ENCODE measurements at places on chromosomes 7 and 10.

DNA sequence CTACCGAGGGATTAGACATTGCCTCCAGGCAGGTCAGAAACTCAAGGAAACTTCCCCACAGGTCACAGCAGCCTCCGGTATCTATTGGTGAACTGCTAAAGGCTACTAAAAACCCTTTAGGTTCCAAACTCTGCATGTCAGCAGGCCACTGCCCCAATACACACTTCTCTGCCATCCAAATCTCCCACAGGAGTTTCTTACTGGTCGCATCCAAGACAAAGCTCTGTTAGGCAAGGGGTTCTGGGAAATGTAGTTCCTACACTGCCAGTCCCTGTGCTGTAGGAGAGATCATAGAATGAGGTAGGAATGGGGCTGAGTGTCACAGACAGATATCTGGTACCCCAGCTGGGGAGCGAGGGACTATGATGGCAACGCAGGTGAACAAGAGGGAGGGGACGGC lies 757.0 kb upstream of the C7orf33 start:
- DNase-seq, result no peak

- no peak for DNase-seq
Measured at GRCh38 chr7:27912751-27913150, 172.8 kb downstream of the TAX1BP1 start.

DNA sequence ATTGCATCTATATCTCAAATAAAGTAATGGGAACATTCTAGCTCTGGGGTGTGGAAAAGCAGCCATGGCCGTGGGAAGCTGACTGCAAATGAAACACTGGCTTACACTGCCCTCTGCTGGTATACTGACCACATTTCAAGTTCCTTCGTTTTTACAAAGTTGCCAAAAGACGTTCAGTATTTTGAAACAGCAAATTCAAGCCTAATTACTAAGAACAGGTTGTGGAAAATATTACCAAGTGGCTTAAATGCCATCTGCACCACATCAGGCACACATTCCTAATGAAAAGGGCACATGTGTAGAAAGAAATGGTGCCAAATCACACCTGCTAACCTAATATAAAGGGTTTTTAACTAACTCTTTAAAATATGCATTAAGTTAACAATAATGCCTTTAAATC lies 83.9 kb downstream of the JAZF1 start:
- DNase-seq, result no peak

DNA sequence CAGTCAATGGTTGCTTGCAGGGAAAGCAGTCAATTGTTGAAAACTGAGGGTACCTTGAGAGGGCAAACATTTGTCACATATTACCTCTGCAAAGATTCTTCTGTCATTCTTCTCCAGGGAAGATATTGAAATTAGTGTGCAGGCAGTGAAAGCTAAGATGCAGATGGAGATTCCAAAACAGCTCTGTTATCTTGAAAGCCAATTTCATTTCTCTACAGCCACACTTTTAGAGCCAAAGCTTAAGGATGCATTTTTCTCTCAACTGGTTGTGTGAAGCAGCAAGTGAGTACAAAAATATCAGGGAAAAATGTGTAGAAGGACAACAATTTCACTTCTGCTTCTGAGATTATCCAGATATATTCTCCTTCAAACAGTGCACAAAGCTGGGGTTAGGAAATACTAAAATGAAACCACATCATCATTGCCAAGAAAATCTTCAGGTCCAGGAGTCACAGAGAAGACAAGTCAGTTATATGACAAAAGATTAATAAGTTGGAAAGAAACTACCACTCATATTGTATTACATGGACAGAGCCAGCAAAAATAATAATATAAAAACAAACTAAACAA lies 16.3 kb downstream of the SGMS1 start:
- no peak for DNase-seq

- DNase-seq, result no peak
Measured at GRCh38 chr10:103224133-103224532, 21.6 kb upstream of the RPEL1 start.

DNA sequence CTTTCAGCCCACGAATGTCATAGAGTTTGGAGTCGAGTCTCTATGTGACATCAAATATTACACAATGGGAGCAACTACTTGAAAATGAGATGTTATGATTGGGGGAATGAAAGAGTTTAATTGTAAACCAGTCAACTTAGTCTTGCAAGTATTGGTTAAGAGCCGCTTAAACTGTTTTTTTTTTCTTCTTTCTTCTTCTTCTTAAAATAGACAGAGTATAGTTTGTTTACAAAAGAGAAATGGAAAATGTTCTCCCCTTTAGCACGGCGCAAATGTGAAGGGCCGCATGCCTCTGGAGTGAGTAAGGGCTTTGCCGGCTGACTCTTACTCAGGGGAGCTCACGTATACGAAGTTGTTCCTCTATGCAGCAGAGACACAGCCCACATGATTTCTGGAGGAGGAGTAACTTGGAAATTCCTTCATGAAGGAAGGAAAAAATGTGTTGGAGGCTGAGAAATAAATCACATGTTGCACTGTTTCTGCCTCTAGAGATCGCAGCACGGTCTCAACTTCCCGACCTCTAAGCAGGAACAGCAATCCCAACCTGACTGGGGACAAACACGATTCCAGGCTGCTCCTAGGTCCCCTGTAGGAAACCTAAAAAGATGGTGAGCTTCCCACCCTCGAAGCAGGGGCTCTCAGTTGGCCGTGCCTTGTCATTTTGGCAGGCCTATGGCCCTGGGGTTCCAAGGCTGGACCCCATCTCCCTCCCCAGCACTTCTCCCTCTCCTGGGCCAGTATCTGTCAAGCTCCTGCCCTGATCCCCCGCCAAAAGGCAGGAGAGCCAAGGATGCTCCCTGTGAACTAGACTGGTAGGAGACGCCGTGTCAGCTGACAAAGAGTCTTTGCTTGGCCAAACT lies 44.8 kb downstream of the MYOF start:
- no peak for DNase-seq

GRCh38 chr7:2870471-2870931 lies 26.4 kb upstream of the GNA12 start:
- no peak for DNase-seq

DNA sequence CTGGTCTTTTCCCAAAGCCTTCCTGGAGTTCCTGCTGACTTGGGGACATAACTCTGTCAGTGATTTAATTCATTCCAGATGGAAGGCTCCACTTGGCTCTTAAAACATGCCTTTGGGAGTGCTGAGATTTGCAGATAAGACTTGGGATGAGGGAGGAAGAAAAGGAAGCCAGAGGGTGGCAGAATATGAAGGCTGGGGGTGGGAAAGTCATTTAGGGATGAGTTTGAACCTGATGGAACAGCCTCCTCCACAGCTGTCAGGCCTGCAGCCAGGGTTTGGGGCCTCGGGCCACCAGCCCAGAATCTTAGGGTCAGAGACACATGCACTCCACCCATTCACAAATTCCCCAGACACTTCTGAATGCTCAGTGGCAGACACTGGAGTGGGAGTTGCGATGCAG lies 28.4 kb upstream of the EIF5AL1 start:
- DNase-seq, result no peak

GRCh38 chr10:43782814-43783213 lies 134.1 kb upstream of the ZNF32 start:
- DNase-seq, result no peak

- no peak for DNase-seq
Measured at GRCh38 chr7:44068054-44068453, 2.7 kb upstream of the PGAM2 start.

GRCh38 chr7:155280446-155281397 lies 17.0 kb upstream of the INSIG1 start:
- DNase-seq, result no peak

GRCh38 chr10:97140049-97140846 lies 45.5 kb downstream of the SLIT1 start:
- DNase-seq, result no peak

DNA sequence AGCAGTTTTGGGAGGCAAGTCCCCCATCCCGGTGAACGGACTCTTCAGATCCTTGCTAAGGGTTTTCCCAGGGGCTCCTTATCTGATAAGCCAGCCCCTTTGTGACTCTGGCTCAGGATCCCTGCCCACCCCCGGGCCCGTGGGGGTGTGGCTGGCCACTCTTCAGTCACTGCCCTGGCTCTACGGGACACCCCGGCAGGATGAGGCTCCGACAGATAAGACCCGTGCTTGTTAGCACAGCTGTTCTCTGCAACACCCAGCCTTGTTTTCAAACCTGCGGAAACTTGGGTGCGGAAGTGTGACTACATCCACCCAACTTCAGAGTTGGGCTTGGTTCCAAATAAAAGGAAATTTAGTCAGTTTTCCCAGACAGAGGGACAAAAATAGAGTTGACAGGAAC lies 66.7 kb upstream of the PODXL start:
- no peak for DNase-seq

GRCh38 chr7:28596245-28596935 lies 184.1 kb downstream of the CREB5 start:
- no peak for DNase-seq

DNA sequence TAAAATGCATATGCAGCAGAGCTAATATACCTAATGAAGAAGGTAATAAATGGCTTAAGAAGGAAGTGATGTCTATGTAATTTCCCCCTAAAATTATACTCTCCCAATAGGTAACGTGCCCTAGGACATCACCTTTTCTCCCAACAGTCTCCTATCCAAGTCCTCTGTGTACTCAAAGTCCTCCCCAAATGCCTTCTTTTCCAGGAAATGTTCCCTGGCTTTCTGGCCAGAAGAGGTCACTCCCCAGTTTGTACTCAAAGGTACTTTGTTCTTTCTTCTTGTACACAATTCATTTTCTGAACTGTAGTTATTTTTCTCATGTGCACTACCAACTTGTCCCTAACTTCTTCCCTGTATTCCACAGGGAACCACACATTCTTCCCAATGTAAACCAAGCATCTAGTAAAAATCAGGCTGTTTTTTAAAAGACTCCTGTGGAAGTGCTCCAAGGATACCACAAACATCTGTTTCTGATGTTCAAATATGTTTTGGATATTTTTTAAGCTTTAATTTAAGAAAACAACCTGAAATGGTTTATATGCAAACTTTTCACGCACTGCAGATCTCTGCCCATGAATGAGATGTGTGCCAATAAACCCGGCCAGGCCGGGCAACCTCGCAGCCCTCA lies 262.3 kb upstream of the KLF14 start:
- no peak for DNase-seq

GRCh38 chr10:105291571-105291970 lies 650.5 kb downstream of the SORCS3 start:
- DNase-seq, result no peak

GRCh38 chr7:152403726-152404125 lies 32.1 kb downstream of the KMT2C start:
- DNase-seq, result no peak

GRCh38 chr7:1287752-1288201 lies 55.1 kb downstream of the UNCX start:
- DNase-seq, result no peak

GRCh38 chr7:82015751-82016150 lies 245.9 kb upstream of the HGF start:
- DNase-seq, result no peak

DNA sequence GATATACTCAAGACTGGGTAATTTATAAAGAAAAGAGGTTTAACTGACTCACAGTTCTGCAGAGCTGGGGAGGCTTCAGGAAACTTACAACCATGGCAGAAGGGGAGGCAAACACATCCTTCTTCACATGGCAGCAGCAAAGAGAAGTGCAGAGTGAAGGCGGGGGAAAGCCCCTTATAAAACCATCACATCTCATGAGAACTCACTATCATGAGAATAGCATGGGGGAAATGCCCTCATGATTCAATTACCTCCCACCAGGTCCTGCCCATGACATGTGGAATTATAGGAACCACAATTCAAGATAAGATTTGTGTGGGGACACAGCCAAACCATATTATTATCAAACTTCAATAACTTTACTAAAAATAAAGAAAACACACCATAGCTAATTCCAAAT lies 30.4 kb upstream of the JAZF1 start:
- no peak for DNase-seq

- no peak for DNase-seq
Measured at GRCh38 chr7:40122940-40123254, 11.5 kb downstream of the MPLKIP start.
